IPS DF 6.9 (cell line): ENCODE measurements at places on chromosomes 7 and 10.

GRCh38 chr10:130481936-130482335 is 345.7 kb downstream of the GLRX3 start:
- DNase-seq: no peak

- DNase-seq: no peak
These were observed 262.7 kb downstream of the CTNNA3 start for GRCh38 chr10:67433276-67433675.

- no peak for DNase-seq
These were observed 83.3 kb downstream of the CPXM2 start for GRCh38 chr10:123808286-123808685.

DNA sequence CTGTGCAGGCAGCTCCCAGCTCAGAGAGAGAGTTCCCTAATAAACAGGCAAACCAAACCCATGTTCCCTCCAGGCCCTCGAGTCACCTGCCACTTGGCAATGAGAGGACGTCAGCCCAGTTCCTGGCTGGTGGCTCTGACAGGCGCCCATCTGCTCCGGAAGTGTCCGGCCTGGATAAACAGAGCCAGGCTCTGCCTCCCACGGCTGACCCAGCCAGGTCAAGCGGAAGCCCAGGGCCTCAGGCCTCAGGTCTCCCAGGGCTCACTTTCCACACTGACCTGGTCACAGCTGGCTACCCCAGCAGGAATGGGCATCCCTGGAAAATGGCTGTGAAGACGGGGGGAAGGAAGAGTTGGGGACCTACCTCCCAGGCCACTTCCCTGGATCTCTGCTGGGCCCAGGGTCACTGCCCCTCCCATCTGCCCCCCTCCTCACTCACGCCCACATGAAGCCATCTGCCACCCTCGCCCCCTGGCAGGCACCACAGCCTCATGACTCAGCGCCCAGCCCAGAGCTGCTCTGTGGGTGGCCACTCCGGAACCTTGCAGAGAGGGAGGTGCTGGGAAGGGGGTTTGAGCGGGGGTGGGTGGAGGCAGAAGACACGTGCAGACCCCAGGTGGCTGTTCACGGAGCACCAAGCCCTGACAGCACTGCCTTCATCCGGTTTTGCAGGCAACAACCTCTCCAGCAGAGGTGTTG is 37.4 kb upstream of the DUSP5 start:
- DNase-seq: no peak

GRCh38 chr10:131049016-131049415 is 262.5 kb downstream of the TCERG1L start:
- no peak for DNase-seq

DNA sequence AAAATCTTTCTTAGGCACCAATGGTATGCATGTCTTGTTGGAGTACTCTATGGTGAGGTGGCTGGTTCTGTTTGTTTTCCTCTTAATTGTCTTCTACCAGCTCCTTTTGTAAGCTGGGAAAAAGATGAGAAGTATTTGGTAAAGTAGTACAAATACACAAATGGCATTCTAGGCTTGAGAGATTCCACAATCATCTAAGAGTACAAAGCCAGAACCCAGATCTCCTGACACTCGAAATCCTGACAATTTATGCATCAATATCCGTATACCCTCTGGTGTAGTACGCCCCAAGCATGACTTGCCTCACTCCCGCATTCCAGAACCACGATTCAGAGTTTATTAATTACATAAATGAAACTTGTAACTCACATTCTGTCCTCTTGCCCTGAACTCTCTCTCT is 43.5 kb downstream of the CDCA7L start:
- DNase-seq: no peak

GRCh38 chr10:60040014-60040662 is 133.8 kb upstream of the CCDC6 start:
- no peak for DNase-seq

DNA sequence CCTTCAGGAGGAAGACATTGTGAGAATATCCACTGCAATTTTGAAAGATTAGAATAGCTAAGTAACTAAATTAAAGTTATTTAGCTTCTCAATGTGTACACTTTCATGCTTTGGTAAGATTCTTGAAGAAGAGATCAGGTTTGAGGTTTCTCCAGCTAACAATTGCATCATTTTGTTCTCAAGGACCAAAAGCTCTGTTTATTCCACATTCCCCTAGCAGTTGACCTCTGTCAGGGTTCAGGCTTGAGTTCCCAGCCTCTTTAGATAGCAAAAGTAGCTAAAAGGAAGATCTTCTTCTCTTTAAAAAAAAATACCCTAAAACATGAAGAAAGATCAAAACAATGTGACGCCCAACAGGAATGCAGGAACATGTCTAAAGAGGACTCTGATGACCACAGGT is 179.4 kb upstream of the IGFBP3 start:
- DNase-seq: no peak

DNA sequence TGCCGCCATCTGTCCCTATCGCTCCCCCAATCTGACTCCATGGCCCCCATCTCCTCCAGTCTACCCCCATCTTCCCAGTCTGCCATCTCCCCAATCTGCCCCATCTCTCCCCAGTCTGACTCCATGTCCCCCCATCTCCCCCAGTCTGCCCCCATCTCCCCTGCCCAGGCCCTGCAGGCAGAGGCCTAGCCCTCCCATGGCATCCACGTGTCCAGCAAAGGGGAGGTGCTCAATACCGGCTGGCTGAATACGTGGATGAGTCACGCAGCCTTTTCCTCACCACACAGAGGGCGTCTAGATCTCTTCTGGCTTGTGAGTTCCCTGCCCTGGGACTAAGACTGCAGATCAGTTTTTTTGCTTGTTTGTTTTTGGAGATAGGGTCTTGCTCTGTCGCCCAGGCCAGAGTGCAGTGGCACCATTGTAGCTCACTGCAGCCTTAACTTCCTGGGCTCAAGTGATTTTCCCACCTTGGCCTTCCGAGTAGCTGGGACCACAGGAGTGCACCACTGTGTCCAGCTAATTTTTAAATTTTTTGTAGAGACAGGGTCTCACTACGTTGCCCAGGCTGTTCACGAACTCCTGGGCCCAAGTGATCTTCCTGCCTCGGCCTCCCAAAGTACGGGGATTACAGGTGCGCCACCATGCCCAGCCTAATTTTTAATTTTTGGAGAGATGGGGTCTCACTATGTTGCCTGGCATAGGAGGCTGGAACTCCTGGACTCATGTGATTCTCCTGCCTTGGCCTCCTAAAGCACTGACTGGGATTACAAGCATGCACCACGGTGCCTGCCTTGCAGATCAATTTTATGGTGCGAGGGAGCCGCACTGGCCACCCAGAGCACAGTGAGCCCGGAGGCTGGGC is 15.3 kb upstream of the GPR146 start:
- DNase-seq: no peak

DNA sequence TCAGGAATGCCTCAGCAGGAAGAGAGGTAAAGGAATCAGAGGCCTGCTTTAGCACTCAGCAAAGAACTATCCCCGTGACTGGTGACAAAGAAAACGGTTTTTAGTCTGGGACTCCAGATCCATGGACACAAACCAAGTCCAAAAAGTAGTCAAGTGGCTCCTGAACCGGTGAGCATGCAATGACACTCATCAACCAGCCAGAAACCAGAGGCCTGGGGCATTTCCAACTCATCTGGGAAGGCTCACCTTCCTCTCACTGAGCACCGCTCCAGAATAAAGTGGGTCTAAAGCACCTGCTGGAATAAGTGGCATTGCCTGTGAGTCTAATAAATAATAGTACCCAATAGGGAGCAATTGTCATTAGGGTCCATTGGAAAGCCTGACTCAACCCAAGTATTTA is 17.9 kb upstream of the UCN3 start:
- no peak for DNase-seq

DNA sequence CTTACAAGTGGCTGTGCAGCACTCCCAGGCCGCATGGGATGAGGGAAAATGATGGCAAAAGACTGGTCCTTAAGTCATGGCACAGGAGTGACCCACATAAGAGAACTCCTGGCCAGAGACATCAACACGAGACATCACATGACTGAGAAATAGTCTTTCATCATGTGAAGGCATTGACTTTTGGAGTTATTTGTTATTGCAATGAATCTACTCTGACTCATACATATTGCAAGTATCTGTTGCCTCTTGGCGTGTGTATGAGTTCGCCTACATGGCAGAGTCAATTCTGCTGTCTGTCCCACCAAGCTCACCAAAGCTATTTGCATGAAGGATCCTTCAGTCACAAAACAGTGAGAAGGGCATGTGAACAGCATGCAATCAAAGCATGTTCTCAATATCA is 59.7 kb upstream of the HABP2 start:
- no peak for DNase-seq

DNA sequence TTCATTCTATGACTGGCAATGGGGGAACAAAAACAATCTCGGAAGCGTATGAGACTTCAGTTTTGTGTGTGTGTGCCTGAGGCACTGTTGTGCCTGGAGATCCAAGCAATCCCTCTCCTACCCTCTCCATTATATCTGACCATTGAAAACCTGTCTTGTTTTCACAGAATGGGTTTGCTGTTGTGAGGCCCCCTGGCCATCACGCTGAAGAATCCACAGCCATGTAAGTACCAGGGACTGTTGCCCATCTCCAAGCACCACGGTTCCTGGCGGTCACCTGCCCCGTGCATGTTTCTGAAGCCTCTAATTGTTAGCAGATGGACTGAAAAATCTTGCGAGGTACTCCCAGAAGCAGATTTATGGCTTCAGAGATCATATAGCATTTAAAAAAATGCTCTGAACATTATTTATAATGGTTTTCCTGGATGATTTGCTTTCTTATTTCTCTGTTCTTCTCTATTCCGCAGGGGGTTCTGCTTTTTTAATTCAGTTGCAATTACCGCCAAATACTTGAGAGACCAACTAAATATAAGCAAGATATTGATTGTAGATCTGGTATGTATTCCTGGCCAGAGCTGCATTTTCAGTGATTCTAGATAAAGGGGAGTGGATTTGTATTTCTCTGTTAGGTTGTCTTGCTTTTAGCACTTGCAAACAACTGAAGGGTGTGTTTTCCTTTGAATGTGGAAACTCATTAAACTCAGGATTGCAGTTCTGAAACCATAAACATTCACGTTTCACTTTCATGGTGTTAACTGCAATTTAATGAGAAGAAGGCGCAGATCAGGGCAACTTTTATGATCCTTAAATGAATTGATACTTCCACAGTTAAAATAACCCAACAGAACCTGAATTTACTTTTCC is 288.2 kb downstream of the TWIST1 start:
- no peak for DNase-seq
